ENCODE measurements at places on chromosomes 7 and 10. TPM values are rescaled to one million over a fixed set of nuclear protein-coding genes. Genes with fewer than 3 reads are reported as not detected.

DNA sequence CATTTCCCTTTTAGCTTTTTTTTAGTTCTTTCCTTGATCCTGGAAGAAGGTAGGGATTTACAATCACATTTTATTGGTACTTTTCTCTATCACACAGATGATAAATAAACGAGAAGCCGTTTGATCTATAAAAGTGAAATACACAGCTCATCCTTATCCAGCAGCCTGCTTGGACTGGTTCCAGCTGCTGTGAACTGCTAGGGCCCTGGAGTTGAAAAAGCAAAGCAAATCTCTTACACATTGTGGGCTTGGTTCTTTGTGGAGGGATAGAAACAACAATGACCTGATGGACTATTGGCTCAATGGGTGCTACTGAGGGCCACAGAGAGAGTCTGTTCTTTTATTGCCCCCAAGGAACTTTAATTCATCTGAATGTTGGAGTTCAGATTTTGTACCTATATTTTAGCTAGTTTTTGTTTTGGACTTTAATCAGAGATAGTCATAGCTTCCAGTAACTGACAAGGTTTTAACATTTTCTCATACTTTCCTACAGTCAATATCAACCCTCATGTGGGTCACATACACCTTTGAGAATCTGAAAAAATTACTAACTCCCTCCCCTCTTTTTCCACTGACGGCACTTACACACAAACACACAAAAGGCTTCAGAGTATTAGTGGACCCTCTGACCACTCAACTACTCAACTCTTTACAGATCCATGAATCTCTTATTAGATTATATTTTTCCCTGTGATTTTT lies 91.6 kb upstream of the CCDC6 start:
- no peaks in the 10 kb centered on the region for H3K36me3 ChIP-seq
- H3K4me1 ChIP-seq, result no peaks in the 10 kb centered on the region
- peak; percentile 36 for DNase-seq
- H3K4me3 ChIP-seq, result no peak overlapping the region
- H3K27ac ChIP-seq, result no peak overlapping the region

- DNase-seq, result peak; percentile 88
- no peak overlapping the region for H3K27ac ChIP-seq
- peaks cover 14% of the 10 kb centered on the region for H3K4me1 ChIP-seq
- no peaks in the 10 kb centered on the region for H3K36me3 ChIP-seq
- H3K4me3 ChIP-seq, result no peak overlapping the region
Observed at GRCh38 chr10:3401491-3401938, 228.9 kb upstream of the PITRM1 start.

- peaks cover 32% of the 10 kb centered on the region for H3K36me3 ChIP-seq
- peak overlapping the region; percentile 68 for H3K27ac ChIP-seq
- H3K27me3 ChIP-seq, result no peaks in the 10 kb centered on the region
- H3K4me1 ChIP-seq, result peaks cover 31% of the 10 kb centered on the region
- DNase-seq, result peak; percentile 88
Observed at GRCh38 chr10:97428572-97428981, 2.6 kb downstream of the PGAM1 start.

GRCh38 chr7:92784935-92785334 lies 51.4 kb downstream of the CDK6 start:
- no peaks in the 10 kb centered on the region for H3K27me3 ChIP-seq
- no peaks in the 10 kb centered on the region for H3K36me3 ChIP-seq
- no peak overlapping the region for H3K27ac ChIP-seq
- H3K4me1 ChIP-seq, result peaks cover 27% of the 10 kb centered on the region
- no peak for DNase-seq

DNA sequence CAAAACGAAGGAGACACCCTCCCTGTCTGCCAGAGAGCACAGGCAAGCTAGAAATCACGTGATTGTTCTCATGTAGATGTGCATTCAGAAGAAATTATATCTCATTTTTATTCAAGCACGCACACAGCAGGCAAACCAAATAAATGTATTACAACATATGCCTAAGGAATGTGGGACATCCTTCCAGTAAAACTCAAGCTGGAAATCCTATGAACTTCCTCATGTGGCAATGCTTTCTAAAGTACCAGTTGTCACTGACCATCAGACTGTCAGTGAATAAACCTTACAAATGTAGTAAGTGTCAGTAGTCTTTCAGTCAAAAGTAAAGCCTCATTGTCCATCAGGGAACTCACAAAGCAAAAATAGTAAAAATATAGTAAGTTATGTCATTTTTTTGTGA lies 350.1 kb upstream of the POM121L12 start:
- H3K27ac ChIP-seq, result no peak overlapping the region
- H3K4me3 ChIP-seq, result no peak overlapping the region
- no peaks in the 10 kb centered on the region for H3K27me3 ChIP-seq

- H3K4me1 ChIP-seq, result no peaks in the 10 kb centered on the region
- DNase-seq, result no peak
- H3K27ac ChIP-seq, result no peak overlapping the region
- H3K36me3 ChIP-seq, result no peaks in the 10 kb centered on the region
- no peak overlapping the region for H3K4me3 ChIP-seq
Observed at GRCh38 chr10:72483471-72483870, 128.8 kb upstream of the DNAJB12 start.

DNA sequence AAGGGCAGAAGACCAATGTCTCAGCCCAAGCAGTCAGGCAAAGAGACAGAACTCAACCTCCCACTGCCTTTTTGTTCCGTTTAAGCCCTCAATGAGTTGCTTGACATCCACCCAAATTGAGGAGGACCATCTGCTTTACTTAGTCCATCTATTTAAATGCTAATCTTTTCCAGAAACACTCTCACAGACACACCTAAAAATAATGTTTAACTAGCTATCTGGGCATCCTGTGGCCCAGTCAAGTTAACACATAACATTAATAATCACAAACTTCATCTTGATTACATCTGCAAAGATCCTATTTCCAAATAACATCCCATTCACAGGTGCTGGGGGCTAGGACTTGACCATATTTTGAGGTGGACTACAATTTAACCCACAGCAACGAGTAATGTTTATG lies 115.7 kb downstream of the RAB11FIP2 start:
- no peak overlapping the region for H3K27ac ChIP-seq
- DNase-seq, result no peak
- H3K36me3 ChIP-seq, result no peaks in the 10 kb centered on the region

DNA sequence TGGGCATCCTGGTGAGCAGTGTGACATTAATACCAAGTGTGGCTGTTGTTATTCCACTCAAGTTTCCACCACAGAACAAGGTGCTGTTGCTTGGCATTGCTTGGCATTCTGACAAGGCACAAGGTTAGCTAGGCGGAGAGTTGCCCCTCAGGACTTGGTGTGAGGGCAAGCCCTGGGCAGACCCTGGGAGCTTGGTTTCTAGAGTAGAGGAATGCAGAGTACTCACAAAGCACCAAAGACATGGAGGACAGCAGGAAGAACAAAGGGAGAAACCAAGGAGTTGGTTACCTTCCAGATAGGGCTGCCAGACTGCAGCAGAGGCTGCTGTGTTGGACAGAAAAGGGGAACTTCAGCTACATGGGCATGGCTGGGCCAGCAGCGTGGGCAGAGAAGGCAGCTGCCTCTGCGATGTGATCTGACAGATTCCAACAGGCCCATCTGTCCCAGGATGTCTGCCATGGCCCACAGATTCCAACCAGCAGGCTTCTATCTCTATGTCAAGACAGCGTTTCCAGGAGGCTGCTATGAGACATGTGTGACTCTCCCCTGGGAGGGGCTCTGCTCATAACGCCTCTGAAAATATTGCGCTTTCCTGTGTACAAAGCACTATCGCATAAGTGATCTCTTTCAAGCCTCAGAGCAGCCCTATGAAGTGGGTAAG lies 1.8 kb downstream of the GOLGA7B start:
- peak; percentile 85 for DNase-seq
- H3K4me3 ChIP-seq, result no peak overlapping the region
- H3K27me3 ChIP-seq, result peaks cover 47% of the 10 kb centered on the region
- no peak overlapping the region for H3K27ac ChIP-seq

GRCh38 chr10:72087969-72088888 lies at the start of gene SPOCK2:
SPOCK2 (minus strand) TSS chr10:72088551; CDS start chr10:72088328, 223 bp downstream.
- DNase-seq, result peak; percentile 89
- no peak within 1 kb of the TSS for H3K27ac ChIP-seq

- peaks cover 25% of the 10 kb centered on the region for H3K4me1 ChIP-seq
- DNase-seq, result peak; percentile 96
- no peak overlapping the region for H3K27ac ChIP-seq
- peaks cover 24% of the 10 kb centered on the region for H3K27me3 ChIP-seq
- H3K4me3 ChIP-seq, result peak overlapping the region; percentile 86
Observed at GRCh38 chr10:6201516-6201975, 1.2 kb upstream of the PFKFB3 start.

GRCh38 chr10:89153116-89153515 lies 54.0 kb downstream of the CH25H start:
- H3K27ac ChIP-seq, result no peak overlapping the region
- peaks cover 27% of the 10 kb centered on the region for H3K4me1 ChIP-seq
- no peak overlapping the region for H3K4me3 ChIP-seq
- H3K27me3 ChIP-seq, result no peaks in the 10 kb centered on the region

DNA sequence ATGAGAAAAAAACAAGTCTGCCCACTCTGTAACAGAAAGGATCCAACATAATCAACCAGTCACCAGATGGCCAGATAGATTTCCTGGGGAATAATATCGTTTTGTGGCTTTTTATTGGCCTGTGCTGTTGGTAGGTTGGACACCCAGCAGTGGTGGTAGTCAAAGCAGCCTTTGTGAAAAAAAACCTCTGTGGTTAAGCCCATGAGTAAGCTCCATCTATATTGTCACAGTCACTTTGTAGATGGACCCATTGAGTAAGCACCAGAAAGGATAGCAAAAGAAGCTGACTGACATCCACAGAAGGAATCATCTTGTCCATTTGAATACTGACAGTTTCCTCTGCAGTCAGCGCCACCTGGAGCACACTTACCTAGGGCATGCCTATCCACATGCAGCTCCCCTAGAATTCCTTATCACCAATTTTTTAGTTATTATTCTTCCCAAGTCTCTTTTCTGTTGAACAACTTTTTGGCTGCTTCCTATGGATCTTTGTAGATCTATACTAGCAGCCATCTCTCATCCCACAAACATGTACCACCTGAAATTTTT lies 96.9 kb downstream of the IQUB start:
- no peak overlapping the region for H3K27ac ChIP-seq
- H3K4me3 ChIP-seq, result no peak overlapping the region
- no peaks in the 10 kb centered on the region for H3K27me3 ChIP-seq
- no peaks in the 10 kb centered on the region for H3K4me1 ChIP-seq
- no peak for DNase-seq

DNA sequence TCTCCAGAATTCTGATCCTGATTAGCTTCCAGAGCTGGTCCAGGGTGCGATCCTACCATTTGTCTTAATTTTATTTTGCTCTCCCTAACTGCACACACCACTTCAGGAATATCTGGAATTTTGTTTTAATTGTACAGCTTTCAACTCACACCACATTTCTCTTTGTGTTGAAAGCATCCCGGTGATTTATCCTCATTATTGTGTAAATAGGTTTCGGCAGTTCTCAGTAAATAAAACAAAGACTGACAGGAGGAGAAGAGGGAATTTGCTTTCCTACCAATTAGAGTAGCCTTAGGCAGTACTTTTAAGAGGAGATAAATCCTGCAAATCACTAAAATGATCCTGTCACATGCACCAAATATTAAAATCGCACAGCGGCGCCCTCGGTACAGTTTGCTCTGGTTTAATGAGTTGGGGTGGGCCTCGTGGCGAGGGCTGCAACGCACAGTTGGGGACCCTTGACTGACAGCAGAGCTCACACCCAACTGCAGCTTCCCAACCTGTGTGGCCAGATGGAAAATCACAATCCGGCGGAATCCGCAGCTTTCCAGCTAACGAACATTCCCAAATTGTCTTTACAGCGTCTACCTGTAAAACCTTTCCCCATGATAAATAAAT lies 62.6 kb downstream of the EBF3 start:
- DNase-seq, result no peak
- no peaks in the 10 kb centered on the region for H3K27me3 ChIP-seq
- H3K36me3 ChIP-seq, result peaks cover 4% of the 10 kb centered on the region
- no peak overlapping the region for H3K4me3 ChIP-seq

- no peak for DNase-seq
- H3K4me3 ChIP-seq, result no peak overlapping the region
- peaks cover 6% of the 10 kb centered on the region for H3K4me1 ChIP-seq
- H3K27me3 ChIP-seq, result no peaks in the 10 kb centered on the region
- H3K36me3 ChIP-seq, result no peaks in the 10 kb centered on the region
Observed at GRCh38 chr10:29740981-29741545, 106.3 kb upstream of the SVIL start.

GRCh38 chr7:32582036-32582435 lies 86.7 kb downstream of the AVL9 start:
- DNase-seq, result no peak
- no peaks in the 10 kb centered on the region for H3K27me3 ChIP-seq
- H3K27ac ChIP-seq, result no peak overlapping the region
- peaks cover 67% of the 10 kb centered on the region for H3K36me3 ChIP-seq
- H3K4me3 ChIP-seq, result no peak overlapping the region

Gene CHCHD2
- total RNA-seq, result 202 TPM

Gene SLC39A12
- not detected for total RNA-seq

Gene PRSS1
- total RNA-seq, result not detected

Gene CADPS2
- 26.2 TPM for total RNA-seq

Gene GPR141
- total RNA-seq, result not detected

Gene NUTM2D
- 1.5 TPM for total RNA-seq

Gene VWA2
- total RNA-seq, result under 0.01 TPM

Gene FRMPD2
- 0.59 TPM for total RNA-seq
